ENCODE measurements at places on chromosomes 6 and 20.

DNA sequence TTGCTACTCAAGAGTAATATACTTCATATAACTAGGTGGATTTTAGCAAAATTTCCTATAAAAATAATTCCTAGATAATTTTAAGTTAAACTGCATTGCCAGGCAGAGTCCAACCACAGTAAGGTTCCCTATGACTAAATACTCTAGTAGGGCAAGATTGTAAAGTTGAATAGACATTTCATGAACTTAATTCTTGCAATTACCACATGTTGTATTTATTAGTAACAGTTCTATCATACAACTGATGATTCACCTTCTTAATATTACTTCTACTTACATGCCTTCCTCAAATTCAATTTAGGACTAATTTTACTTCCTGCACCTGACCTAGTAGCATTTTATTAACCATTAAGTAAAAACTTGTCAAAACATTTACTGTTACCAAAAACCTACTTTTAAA is 266.7 kb upstream of the THEMIS start:
- no peak for DNase-seq

DNA sequence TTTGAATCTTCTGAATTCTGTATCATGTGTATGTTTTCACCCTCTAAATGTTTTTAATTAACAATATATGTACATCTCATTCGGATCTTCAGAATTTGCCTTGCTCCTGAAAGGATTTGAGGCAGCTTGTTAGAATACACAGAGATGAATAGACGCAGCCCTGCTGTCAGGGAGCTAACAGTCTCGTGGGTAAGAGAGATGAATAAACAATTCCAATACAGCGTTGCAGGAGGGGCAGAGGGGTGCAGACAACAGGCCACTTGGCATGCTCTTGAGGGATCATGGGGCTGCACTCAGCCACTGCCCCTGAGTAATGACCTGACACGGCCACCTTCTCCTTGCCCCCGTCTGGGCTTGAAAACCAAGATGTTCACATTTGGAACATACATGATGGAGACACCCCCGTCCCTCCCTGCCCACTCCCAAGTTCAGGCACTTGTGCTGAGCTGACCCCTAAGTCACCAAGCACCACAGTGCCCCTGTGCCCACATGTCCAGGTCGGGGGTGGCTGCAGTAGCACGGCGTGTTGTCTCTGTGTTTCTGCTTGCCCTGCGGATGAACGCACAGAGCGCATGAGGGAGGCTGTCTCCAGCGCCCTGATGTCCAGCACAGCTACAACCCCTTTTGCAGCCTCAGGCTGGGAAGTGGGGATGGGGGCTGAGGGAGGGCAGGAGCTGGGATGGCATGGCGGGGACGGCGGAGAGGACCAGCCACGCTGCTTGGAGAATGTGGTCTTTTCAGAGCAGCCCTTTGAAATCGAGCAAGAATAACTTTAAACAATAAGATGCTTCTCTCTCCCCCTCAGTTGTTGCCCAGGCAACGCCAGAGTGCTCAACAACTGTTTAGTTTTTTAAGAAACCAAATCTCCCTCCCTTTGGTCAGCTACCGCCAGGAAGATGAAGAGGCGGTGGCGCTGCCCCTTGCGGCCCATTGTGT is 33.0 kb upstream of the CDH22 start:
- DNase-seq: no peak

DNA sequence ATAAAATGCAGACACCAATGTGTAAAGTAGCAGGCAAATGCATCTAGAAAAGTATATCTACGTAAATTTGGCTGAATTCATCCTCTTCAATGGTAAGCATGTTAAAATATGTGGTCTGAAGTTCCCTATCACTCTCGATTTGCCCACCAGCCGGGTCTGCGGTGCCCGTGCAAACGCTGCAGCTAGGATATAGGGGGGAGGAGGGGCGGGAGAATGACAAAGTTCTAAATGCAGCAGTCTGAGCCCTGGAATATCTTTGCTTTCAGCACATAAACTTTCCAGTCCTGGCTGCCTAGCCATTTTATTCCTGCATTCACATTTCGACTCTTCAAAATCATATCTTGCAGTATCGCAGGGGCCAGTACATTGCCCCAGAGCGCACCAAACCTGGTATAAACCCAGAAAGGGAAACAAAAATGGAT is 708 bp downstream of the NRN1 start:
- DNase-seq: no peak

GRCh38 chr6:42279966-42280629 is 62.4 kb upstream of the MRPS10 start:
- DNase-seq: no peak

GRCh38 chr20:51137461-51137860 is 114.6 kb upstream of the KCNG1 start:
- no peak for DNase-seq

DNA sequence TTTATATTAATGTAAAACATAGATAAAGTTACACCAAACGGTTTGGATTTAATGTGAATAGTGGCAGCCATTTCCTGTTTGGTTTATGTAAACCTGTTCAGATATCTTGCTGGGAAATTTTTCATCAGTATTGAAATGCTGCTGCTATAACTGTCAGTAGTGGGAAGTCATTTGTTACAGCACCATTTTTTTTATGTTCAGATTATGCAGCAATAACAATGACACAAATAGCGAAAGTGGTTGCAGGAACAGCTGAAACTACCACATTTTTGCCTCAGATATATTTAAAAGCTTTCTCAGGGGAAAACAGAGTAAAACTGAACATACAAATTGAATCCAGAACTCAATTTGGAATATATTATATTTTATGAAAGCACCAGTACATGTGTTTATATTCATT is 128.8 kb upstream of the SIM1 start:
- no peak for DNase-seq

DNA sequence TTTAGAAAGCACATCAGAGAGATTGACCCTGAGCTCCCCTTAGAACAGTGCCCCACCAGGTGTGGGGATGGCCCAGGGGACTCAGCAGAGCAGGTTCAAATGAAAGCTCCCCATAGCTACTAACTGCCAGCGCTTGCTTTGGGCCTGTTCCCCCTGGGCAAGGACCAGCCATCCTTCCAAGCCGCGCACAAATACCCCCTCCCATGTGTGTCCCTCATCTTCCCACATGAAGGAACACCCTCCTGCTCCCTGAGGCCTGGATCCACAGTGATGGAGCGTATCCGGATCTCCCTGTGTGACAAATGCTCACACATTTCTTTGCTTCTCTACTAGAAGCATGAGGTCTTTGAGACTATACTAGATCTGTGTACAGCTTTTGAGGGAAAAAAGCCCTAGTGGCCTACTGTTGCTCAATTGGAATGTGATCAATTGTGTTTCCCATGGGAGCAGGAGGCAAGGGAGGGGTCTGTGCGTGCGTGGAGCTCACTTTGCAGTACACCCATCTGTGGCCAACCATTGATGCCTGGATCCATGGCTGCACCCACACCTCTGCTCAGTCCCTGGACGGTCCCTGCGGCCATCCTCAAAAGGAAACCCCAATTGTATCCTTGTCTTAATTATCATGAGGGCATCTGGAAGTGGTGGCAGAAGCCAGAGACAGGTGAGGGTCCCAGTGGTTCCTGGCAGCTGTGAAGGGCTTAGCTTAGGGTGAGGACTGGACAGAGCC is 1.4 kb upstream of the RAET1G start:
- no peak for DNase-seq

DNA sequence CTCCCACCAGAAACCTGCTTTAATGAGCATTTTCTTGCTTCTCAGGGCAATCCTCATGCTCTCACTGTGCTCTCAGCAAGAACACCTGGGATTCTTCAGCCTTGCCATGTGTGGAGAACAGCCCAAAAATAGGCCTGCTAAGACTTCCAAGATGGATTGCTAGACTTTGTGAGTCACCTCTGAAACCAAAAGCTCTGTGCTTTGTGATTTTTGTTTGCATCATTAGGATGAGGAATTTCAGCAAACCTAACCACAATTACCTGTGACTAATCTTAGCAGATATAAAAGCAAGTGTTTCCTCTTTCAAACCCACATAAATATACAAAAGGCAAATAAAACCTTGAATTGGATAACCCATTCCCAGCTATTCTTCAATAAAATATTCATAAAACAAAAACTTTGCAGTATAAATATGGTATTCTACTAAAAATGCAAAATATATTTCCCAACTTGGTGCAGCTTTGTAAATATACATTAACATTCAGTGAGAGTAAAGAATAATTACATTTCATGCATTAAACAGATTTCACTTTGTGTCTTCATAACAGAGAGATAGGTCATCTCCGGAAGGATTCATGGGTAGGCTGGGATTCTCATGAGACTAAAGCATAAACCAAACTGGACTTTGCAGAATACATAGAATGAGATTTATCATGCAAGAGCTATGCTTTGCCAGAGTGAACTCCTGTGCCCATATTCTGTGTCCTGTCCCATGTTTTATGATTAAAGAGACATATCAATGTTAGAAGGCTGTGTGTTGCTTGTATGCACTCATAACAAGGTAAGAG is 33.5 kb downstream of the TPBG start:
- no peak for DNase-seq

DNA sequence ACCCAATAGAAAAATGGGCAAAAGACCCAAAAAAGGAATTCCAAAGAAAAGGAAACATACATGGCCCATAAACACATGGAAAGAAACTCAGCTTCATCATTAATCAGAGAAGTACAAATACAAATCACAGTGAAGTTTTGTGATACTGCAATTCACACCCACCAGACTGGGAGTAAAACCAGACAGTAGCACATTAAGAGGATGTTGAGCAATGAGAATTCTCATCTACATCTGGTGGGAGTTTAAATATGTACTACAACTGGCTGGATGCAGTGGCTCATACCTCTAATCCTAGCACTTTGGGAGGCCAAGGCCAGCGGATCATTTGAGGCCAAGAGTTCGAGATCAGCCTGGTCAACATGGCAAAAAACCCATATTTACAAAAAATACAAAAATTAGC is 125.7 kb upstream of the PHACTR1 start:
- DNase-seq: no peak

DNA sequence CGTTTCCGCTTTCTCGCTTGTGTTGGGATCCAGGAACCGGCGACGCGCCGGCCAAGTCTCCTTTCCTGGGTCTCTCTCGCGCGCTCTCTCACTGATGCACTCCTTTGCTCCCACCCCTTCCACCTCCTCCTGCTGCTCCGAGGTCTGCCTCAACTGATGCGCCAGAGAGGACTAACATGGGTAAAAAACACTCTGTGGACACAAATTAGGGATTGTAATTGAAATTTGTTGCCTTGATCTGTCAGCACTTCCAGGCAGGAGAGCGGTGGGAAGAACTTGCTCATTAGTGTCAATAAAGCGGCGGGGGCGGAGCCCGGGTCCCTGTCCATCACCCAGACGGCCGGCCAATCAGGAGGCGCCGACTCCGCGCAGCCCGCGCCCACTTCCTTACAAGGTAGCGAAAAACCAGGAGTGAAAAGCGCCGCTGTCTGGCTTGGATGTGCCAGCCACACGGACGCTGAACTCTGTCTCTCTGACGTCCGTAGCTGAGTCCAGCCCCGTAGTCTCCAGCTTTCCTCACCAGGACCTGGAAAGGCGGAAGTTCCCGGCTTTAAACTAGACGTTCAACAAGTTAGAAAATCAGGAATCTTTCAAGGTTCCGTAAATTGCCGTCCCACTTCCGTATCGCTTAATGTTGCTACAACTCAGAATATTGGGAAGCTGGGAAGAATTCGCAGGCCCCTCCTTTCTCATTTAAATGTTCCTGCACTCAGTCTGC is at the start of gene TBX18:
Gene TBX18, minus strand, starts transcription at position 267 of the 718 bp plus-strand sequence. CDS start 417 bp downstream, outside the sequence.
- DNase-seq: no peak

- DNase-seq: no peak
Measured at GRCh38 chr20:60977901-60978300, 274.2 kb upstream of the CDH4 start.

GRCh38 chr6:56649053-56649769 is 6.5 kb upstream of the DST start:
- DNase-seq: no peak

DNA sequence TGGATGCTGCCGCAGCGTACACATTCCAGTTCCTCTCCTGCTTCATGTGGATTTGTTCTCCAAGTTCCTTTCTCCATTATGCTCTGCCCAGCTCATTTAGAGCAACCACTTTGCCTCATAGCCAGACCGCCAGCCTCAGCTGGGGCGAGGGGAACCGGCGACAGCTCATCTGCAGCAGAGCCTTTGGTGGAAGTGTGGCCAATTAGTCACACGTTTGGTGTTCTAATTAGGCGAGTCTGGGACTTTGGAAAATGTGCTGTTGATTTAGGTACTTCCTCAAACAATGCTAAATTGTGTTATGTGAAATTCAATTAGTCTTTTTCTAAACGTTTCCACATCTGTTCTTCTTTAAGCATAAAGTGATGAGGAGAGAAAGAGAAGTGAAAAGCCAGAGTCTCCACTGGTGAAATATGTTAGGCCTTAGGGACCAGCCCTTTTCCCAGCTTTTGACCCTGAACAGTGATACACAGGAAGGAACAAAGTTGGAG is 217.9 kb downstream of the TBX18 start:
- DNase-seq: no peak

- DNase-seq: no peak
Measured at GRCh38 chr6:89260310-89260709, 43.2 kb upstream of the GABRR1 start.

GRCh38 chr20:23094927-23095326 is 8.8 kb upstream of the CD93 start:
- no peak for DNase-seq

GRCh38 chr20:37986044-37986858 is 47.0 kb downstream of the TTI1 start:
- no peak for DNase-seq

DNA sequence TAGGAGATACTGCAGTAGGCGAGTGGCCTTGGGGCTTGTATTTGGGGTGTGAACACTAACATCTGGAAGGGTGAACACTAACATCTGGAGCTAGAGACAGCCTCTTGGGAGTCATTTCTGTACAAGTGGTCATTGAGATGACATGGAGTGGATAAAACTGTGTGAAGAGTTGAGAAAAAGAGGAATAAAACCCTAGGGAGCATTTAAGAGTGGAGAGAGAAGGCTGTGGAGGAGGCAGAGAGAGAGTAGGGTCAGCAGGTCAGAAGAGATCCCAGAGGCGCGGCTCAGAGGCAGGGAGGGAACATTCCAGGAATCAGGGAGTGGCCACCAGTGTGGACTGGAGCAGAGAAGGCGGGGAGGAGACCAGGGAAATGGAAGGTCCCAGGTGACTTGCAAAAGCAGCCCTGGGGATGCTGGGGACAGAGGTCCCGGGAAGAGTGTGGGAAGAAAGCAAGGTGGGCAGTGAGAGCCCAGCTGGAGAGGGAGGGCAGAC is 202.0 kb upstream of the RNF24 start:
- no peak for DNase-seq

- no peak for DNase-seq
Measured at GRCh38 chr20:57374343-57374930, 16.8 kb upstream of the RBM38 start.

All from activated CD4-positive, CD25-positive, alpha-beta regulatory T cell (primary cell).